ENCODE measurements at places on chromosomes 5 and 9. TPM values are rescaled to one million over a fixed set of nuclear protein-coding genes. Genes with fewer than 3 reads are reported as not detected.

GRCh38 chr9:4630836-4631235 is 31.3 kb upstream of the PLPP6 start:
- H3K27ac ChIP-seq: no peak overlapping the region
- no peaks in the 10 kb centered on the region for H3K27me3 ChIP-seq
- H3K4me3 ChIP-seq: no peak overlapping the region
- no peaks in the 10 kb centered on the region for H3K4me1 ChIP-seq

DNA sequence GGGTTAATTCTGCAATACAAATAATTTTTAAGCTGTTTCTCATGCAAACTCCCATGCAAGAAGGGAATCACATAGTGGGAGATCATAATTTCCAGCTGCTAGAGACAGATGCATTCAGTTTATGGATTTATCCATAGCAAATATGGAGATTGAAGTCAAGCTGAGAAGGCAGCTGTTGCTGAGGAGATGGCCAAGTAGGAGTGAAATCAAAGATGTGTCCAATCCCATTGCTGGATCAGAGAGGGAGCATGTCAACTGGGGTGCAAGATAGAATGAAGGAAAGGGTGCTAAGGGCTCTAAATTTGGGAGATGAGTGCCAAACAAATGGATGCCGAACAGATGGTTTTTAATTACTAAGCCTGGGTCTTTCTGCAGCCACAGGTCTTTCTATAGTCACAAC is 504.5 kb downstream of the NFIB start:
- H3K36me3 ChIP-seq: no peaks in the 10 kb centered on the region
- no peaks in the 10 kb centered on the region for H3K27me3 ChIP-seq
- H3K4me1 ChIP-seq: no peaks in the 10 kb centered on the region

- peaks cover 8% of the 10 kb centered on the region for H3K4me1 ChIP-seq
- no peaks in the 10 kb centered on the region for H3K36me3 ChIP-seq
- H3K27me3 ChIP-seq: no peaks in the 10 kb centered on the region
Observed at GRCh38 chr5:38433160-38433861, 123.1 kb downstream of the LIFR start.

- no peak overlapping the region for H3K27ac ChIP-seq
- H3K36me3 ChIP-seq: no peaks in the 10 kb centered on the region
- H3K4me1 ChIP-seq: peaks cover 48% of the 10 kb centered on the region
Observed at GRCh38 chr9:108836319-108836718, 19.5 kb downstream of the ACTL7B start.

The LCN10 gene
- total RNA-seq: 2.7 TPM

- no peak for DNase-seq
- H3K4me1 ChIP-seq: no peaks in the 10 kb centered on the region
- no peaks in the 10 kb centered on the region for H3K36me3 ChIP-seq
- H3K27me3 ChIP-seq: no peaks in the 10 kb centered on the region
- H3K4me3 ChIP-seq: no peak overlapping the region
- no peak overlapping the region for H3K27ac ChIP-seq
Observed at GRCh38 chr5:129717751-129718310, 30.1 kb upstream of the MINAR2 start.

The SPINK6 gene
- total RNA-seq: 2.5 TPM

The ENTPD2 gene
- 0.47 TPM for total RNA-seq

The KIAA0825 gene
- 1.8 TPM for total RNA-seq

DNA sequence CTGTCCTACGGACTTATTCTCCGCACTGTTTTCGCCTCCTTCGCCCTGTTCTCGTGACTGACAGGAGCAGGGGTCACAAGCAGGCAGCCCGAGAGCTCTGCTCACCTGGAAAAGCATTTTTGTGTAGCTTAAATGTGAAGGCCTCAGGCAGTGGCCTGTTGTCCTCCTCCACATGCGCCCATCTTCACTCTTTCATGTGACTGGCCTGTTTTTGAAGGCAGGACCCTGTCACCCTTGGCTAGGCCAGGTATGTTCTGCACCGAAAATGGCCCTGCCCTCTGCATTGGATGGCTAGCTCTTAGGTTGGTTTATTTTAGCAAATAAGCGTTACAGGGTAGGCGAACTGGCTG is 614 bp upstream of the CPLANE1 start:
- no peak for DNase-seq
- H3K27me3 ChIP-seq: no peaks in the 10 kb centered on the region
- peak overlapping the region; percentile 93 for H3K4me3 ChIP-seq
- peak overlapping the region; percentile 91 for H3K27ac ChIP-seq

- H3K27me3 ChIP-seq: no peaks in the 10 kb centered on the region
- H3K4me1 ChIP-seq: peaks cover 12% of the 10 kb centered on the region
- DNase-seq: peak; percentile 32
- no peaks in the 10 kb centered on the region for H3K36me3 ChIP-seq
- peak overlapping the region; percentile 52 for H3K4me3 ChIP-seq
- H3K27ac ChIP-seq: peak overlapping the region; percentile 68
Observed at GRCh38 chr5:151239237-151239861, 13.6 kb upstream of the GM2A start.

DNA sequence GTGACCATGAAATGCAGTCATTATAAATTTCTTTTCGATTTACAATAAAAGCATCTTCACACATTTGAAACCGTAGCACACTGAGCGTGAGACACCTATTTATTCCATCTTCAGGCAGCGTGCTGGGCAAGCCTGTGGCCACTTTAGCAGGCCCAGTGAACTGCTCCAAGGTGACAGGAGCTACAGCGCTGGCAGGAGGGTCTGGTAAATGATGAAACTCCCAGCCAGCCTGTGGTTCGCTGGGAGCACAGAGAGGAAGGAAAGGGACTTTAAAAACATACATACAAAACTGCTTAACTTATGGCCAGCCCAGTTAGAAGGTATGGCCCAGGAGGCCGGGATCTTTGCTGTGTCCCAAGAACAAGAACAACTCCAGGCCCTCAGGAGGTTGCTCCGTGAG is 5.1 kb downstream of the RAPGEF1 start:
- no peak for DNase-seq
- H3K4me1 ChIP-seq: peaks cover 81% of the 10 kb centered on the region
- H3K27ac ChIP-seq: peak overlapping the region; percentile 72
- H3K27me3 ChIP-seq: no peaks in the 10 kb centered on the region
- H3K36me3 ChIP-seq: no peaks in the 10 kb centered on the region

The CDKN2AIPNL gene
- total RNA-seq: 6.9 TPM

- no peaks in the 10 kb centered on the region for H3K36me3 ChIP-seq
- no peak overlapping the region for H3K4me3 ChIP-seq
- H3K4me1 ChIP-seq: peaks cover 6% of the 10 kb centered on the region
Observed at GRCh38 chr9:96871176-96871575, 16.9 kb upstream of the ZNF782 start.

GRCh38 chr5:67380431-67380830 is 183.8 kb upstream of the CD180 start:
- no peak overlapping the region for H3K27ac ChIP-seq
- no peaks in the 10 kb centered on the region for H3K27me3 ChIP-seq
- H3K4me3 ChIP-seq: no peak overlapping the region
- no peaks in the 10 kb centered on the region for H3K4me1 ChIP-seq

The FOXI1 gene
- not detected for total RNA-seq

The WNK2 gene
- total RNA-seq: 1.8 TPM

DNA sequence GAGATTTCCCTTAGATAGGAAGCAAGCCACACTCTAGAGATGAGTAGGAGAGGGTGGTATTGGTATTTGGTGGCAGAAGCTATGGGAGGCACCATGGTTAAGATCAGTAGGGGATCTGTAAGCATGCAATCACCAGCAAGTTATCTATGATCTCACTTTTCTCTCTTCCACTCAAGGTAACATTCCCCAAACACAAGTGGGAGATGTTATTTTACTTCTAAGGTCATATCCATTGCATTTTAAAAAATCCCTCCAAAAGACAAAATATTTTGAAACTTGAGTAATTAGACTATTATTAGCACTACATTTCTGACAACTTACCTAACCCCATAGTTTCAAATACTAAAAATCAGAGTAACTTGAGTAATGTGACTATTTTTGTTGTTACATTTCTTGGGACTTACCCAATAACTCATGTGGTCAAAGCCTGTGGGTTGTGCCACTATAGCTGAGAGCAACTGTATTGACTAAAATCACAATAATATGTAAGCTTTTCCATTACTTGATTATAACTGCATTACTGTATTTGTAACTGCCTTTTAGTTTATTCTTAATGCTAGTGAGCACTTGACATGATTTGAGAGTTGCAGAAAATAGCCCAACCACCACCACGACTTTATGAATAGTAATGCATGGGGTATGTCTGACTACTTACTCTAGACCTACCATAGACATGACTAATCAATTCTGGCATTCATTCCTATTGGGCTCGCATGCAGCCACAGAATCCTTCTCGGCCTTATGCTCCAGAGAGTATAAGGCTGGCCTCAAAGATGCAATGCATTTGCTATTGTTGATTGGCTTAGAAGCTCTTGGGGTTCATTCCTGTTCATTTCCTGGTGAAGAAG is 264.7 kb downstream of the TRIM32 start:
- no peaks in the 10 kb centered on the region for H3K36me3 ChIP-seq
- no peaks in the 10 kb centered on the region for H3K27me3 ChIP-seq
- no peak for DNase-seq
- no peak overlapping the region for H3K27ac ChIP-seq

GRCh38 chr5:122874179-122874875 is 28.9 kb downstream of the SNX24 start:
- H3K36me3 ChIP-seq: no peaks in the 10 kb centered on the region
- no peak overlapping the region for H3K4me3 ChIP-seq
- DNase-seq: no peak
- no peaks in the 10 kb centered on the region for H3K27me3 ChIP-seq
- H3K27ac ChIP-seq: no peak overlapping the region
- no peaks in the 10 kb centered on the region for H3K4me1 ChIP-seq

DNA sequence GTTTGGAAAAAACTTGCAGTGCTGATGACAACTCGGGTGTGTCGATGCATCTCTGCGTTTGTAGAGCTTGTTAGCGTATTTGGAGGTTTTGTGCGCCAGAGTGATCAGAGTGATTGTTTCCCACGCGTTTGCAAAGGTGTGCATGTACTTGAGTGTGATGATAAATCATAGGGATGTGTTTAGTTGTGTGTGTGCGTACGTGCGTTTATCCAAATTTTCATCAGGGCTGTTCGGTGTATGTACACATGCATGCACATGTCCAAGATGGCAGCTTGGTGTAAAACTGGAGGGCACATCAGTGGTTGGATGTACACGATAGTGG is 248 bp upstream of the C1QTNF2 start:
- H3K36me3 ChIP-seq: no peaks in the 10 kb centered on the region
- H3K4me1 ChIP-seq: peaks cover 5% of the 10 kb centered on the region
- DNase-seq: no peak
- peak overlapping the region; percentile 75 for H3K27ac ChIP-seq
- peaks cover 7% of the 10 kb centered on the region for H3K27me3 ChIP-seq

DNA sequence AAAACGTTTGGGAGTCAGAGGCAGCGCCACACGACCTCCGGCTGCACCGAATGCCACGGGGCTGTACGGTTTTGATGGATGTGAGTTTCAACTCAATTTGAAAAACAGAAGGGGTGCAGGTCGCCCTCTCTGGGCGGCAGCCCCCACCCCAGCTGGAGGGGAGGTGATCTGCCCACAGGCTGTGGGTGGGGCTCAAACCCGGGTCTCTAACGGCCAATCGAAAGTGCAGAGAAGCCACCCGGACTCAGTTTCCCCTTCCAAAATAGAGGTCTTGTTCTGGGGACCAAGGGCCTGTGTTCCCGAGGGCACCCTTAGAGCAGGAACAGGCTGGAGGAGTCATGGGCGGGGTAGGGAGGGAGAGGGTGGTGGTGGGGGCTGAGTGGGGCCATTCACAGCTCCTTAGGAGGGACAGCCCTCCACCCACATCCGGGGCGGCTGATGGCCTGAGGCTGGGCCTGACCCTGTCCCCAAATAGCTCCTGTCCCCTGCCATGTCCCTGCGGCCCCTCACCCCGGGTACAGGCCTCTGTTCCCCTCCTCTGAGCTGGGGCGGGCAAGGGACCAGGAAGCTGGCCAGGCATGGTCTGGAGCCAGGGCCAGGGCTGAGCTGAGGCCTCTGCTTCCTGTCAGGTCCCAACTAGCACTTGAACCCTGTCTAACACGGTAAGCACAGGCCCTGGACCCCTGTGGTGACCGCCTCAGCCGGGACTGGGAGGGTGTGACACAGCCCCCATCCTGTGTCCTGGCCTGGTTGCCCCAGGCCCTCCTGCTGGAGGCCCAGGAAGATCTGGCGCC is 22.6 kb upstream of the NOTCH1 start:
- no peaks in the 10 kb centered on the region for H3K36me3 ChIP-seq
- no peak for DNase-seq
- H3K27me3 ChIP-seq: peaks cover 25% of the 10 kb centered on the region
- peaks cover 35% of the 10 kb centered on the region for H3K4me1 ChIP-seq
- no peak overlapping the region for H3K4me3 ChIP-seq

- no peak overlapping the region for H3K27ac ChIP-seq
- DNase-seq: no peak
- H3K27me3 ChIP-seq: no peaks in the 10 kb centered on the region
- H3K4me3 ChIP-seq: no peak overlapping the region
Observed at GRCh38 chr5:66680221-66680620, 84.0 kb downstream of the MAST4 start.

DNA sequence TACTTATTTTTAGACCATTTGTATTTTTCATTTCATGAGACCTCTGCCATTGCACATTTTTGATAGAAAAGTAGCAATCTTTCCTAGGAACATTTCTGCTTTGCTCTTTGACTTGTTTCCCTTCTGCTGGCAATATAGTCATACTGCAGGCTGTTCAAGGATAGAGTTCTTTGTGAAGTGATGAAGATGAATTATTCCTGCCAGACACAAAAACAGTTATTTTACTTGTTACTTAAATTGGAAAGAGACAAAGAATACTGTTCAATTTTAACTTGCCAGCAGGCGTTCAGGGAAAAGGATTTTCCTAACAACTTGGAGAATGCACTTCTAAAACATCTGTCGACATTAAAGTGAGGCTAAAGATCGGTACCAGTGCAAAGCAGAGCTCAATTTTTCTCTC is 251.7 kb upstream of the ACTBL2 start:
- DNase-seq: no peak
- H3K27me3 ChIP-seq: no peaks in the 10 kb centered on the region
- H3K36me3 ChIP-seq: no peaks in the 10 kb centered on the region
- no peak overlapping the region for H3K4me3 ChIP-seq

GRCh38 chr5:31965227-31965626 is 208.9 kb downstream of the GOLPH3 start:
- peaks cover 16% of the 10 kb centered on the region for H3K4me1 ChIP-seq
- H3K4me3 ChIP-seq: no peak overlapping the region
- H3K27ac ChIP-seq: no peak overlapping the region
- H3K27me3 ChIP-seq: no peaks in the 10 kb centered on the region

The ORM2 gene
- not detected for total RNA-seq

GRCh38 chr5:157997991-157998504 is 139.1 kb upstream of the CLINT1 start:
- peaks cover 32% of the 10 kb centered on the region for H3K4me1 ChIP-seq
- no peaks in the 10 kb centered on the region for H3K36me3 ChIP-seq
- H3K27me3 ChIP-seq: no peaks in the 10 kb centered on the region

The C5orf58 gene
- total RNA-seq: not detected

Measured in esophagus squamous epithelium (tissue), 5 donors.